ENCODE measurements at places on chromosomes 3 and 15. TPM values are rescaled to one million over a fixed set of nuclear protein-coding genes. Genes with fewer than 3 reads are reported as not detected.

The CHRM5 gene
- total RNA-seq = not detected

DNA sequence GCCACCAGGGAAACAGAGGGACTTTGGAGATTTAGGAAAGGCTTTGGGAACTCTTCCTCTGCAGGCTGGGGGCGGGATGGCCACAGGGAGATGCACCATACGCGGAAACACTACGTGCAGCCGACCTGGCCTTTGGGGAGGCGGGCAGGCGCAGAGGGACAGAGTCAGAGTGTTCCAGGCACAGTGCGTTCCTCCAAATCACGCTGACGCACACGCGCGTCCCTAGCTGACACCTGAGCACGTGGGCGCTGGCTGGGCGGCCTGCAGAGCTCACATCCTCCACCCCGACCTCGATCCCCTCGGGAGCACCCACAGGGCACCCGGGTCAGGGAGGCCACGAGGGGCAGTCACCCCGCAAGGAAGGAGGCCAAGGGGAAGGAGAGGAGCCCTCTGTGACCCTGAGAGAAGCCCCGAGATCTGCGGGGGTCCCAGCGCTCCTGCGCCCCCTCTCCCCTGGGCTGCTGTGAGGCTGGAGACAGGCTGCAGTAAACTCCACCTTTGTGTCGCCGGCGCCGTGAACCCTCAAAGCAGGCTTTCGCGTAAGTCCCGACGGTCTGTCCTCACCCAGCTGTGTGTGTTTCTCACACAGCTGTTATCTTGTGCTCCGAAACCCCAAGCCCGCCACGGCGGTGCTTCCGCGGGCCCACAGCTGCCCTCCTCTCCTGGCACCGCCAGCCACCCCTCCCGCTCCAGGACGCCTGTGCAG is 196.3 kb downstream of the OCA2 start:
- no peak for DNase-seq

GRCh38 chr15:30933293-30933692 is 29.6 kb downstream of the FAN1 start:
- no peak for DNase-seq

- no peak for DNase-seq
Measured at GRCh38 chr3:134666885-134667284, 16.1 kb upstream of the KY start.

DNA sequence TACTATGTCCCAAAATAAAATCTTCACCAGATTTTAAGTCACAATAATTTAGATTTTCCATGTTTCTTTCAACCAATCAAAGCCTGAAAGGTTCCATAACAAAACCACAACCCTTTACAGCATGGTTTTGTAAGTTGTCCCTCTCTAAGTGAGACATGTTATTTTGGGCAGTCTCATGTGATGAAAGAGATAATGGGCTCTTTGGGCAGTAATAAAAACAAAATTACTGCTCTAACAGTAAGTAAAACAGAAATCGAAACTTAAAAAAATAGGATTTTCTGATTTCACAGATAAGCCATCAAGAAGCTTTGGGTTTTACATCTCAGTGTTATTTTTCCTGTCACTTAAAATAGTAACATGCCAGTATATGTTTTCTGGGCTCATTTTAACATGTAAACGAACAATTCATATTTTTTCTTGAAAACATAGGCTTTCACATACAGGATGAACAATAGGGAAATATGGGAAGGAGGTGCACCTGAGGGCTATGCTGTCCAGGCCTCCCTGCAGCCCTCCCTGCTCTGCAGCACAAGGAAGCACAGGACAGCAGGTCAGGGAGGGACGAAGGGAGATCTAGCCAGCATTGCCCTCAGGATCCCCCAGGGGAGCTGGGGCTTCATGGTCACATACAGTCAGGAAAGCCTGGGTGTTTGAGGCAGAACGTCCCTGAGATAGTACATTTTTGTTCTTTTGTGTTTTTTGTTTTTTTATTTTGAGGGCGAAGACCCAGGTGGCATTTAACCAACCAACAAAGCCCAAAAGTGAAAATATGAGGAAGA is 157.4 kb downstream of the SHOX2 start:
- no peak for DNase-seq

The TGM4 gene
- total RNA-seq = not detected
